Vagina (tissue), 2 donors: ENCODE measurements at places on chromosomes 5 and 9.

GRCh38 chr5:124584991-124585715, 161.3 kb downstream of the ZNF608 start:
- no peak for DNase-seq

GRCh38 chr5:38831117-38831516, 14.7 kb upstream of the OSMR start:
- DNase-seq = no peak

- DNase-seq = no peak
Observed at GRCh38 chr5:68344447-68345111, 129.0 kb downstream of the PIK3R1 start.

- DNase-seq = no peak
Observed at GRCh38 chr9:23492126-23493002, 333.7 kb downstream of the ELAVL2 start.

DNA sequence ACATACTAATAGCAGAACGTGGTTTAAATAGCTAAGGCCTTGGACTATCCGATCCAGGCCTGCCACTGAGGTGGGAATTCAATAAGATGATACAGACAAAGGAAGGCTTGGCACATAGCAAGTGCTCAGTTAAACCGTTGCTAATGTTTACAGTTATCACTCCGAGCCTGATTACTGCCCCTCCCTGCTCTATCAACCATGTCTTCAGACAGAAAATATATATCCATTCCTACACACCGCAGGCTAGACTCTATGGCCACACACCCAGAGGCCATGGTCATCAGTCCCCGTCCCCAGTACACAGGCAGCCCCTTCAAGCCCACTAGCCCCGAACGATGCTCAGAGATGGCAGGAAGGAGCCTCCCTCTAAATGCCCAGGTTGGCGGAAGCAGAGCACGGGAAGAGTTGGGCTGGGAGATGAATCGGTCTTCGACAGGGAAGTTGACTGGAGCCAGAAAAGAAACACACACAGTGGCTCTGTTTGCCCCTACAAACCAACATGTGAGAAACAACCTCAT, 49.7 kb upstream of the STXBP1 start:
- no peak for DNase-seq

GRCh38 chr9:129405089-129405826, 215.6 kb downstream of the C9orf50 start:
- no peak for DNase-seq

- DNase-seq = no peak
Observed at GRCh38 chr5:82593481-82593880, 315.3 kb upstream of the RPS23 start.

DNA sequence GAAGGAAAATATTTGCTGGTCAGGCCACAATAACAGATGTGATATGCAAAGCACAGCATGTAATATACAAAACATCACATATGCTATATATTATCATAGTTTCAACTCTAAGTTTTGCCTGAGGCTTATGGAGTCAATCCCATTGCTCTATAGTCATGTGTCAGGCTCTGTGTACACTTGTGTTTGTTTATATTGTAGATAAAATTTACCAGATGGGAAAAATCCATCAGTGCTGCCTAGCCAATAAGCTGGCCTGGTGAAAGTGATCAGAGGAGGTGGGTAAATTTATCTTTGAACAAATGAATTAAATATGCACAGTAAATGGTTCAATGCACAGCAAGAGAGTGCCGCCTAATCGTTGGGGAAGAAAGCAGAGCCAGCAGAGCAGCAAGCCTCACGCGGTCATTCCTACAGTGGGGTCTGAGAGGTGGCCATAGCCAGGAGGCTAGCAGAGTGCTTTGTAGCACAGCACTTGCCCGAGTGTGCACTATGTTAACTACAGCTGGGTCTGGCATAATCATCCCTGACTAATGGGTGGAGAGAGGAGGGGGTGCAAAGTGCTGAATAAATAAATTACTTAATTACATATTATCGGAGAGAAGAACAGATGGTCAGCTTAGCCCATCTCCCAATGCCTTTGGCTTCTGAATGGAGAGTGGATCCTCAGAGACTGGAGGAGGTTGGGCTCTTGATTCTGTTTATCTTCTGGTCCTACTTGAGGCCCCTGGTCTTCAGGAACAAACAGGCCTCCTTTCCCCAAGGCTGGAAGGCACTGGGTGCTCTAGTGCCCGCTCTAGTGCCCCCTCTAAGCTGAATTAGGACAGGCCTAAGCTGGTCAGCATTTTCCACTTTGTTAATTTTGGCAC, 153.5 kb downstream of the MAT2B start:
- no peak for DNase-seq

- DNase-seq = no peak
Observed at GRCh38 chr5:141359790-141360426, at the start of gene PCDHGB2. PCDHGB2 (plus strand) TSS chr5:141359994; CDS start chr5:141360136, 142 bp downstream.

DNA sequence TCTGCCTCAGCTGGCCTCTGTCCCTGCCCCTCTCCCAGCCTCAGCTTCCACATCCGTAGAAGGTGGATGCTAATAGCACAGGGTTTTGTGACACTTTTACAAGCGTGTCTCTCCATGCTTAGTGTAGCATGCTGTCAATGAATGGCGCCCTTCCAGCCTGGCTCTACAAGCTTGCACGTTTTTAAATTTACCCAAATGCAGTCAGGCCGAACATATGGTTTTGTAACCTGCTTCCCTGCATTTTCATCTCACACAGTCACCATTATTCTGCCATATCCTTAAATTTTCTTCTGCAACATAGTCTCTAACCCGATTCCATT, 28.8 kb downstream of the FAM163B start:
- DNase-seq = no peak

GRCh38 chr5:59746241-59746765, 147.2 kb downstream of the PDE4D start:
- DNase-seq = no peak

GRCh38 chr9:112120439-112120925, 54.6 kb downstream of the SUSD1 start:
- DNase-seq = no peak

DNA sequence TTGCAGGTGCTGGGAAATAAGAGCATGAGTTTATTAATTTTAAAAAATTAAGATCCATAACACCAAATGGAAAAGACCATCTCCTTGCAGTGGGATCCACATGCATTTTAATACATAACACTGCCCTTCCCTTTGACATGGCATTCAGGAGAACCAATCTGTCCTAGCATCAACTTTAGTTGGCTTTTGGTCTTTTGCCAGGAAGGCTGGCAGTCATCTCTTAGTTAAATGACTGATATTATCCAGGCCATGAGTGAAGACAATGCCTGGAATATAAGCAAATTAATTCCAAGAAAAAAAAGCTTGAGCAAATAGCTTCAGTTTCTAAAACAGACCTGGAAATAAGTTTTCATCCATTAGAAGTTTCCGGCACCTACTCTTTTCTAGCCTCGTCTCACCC, 55.1 kb upstream of the OTULINL start:
- DNase-seq = no peak

DNA sequence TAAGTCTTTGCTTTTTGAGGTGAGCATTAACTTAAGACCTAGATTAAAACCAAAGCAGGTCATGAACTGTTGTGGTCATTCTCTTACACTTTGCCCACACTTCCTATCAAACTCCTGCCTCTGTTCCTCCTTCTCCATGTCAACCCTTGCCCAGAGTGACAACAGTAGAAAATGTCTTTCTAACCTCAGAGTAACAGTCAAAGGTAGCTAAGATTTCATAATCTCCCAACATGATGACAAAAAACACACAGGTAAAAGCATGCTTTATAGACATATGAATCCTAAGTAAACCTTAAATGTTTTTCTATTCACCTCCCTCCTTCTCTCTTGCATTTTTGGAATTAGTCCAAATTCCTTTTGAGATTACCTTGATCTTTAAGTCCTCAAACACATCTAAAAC, 422.3 kb downstream of the SPATA31D1 start:
- no peak for DNase-seq

DNA sequence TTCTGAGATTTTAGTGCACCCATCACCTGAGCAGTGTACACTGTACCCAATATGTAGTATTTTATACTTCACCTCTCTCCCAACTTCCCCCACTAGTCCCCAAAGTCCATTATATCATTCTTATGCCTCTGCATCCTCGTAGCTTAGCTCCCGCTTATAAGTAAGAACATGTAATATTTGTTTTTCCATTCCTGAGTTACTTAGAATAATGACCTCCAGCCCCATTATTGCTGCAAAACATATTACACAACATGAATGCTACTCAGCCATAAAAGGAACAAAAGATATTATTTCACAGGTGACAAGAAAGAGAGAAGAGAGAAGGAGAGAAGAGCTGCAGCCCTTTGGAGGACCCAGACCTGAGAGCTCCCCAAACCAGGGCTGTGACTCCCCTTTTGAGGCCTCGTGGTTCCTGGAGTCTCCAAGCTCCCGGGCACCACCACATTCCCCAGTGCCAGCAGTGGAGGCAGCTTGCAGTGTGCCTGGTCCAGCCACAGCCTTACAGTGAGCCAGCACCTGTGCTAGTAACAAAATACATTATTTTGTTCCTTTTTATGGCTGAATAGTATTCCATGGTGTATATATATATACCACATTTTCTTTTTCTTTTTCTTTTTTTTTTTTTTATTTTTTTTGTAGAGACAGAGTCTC, 194.5 kb upstream of the DAB2 start:
- DNase-seq = no peak

- DNase-seq = no peak
Observed at GRCh38 chr9:7819984-7820383, 20.4 kb upstream of the DMAC1 start.

DNA sequence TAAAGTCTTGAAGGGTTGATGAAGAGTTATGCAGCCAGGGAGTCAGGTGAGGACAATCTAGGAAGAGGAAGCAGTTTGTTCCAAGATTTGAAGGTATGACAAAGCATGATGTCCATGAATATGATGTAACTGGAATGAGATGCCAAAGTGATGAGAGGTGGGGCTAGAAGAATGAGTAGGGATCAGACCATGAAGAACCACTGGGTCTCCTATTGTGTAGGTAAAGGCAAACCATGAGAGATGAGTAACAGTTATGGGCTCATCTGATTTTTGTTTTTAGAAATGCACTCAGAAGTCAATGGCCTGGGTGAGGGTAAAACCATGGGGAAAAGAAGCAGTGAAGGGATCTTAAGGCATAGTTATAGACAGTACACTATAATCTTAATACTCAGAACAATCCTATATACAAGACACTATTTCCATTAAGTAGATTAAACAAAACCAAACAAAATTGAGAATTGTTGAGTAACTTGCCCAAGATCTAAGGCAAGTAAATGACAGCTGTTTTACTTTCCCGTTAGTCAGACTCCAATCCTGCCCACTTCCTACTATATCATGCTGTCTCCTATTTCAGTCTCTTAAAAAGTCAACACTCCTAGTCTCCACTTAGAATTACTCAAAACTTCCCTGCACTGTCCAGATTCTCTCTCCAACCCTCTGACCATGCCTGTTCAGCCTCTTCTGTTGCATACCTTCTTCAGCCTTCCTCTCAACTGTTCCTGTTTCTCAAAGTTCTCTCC, 393.8 kb upstream of the MEF2C start:
- DNase-seq = no peak

DNA sequence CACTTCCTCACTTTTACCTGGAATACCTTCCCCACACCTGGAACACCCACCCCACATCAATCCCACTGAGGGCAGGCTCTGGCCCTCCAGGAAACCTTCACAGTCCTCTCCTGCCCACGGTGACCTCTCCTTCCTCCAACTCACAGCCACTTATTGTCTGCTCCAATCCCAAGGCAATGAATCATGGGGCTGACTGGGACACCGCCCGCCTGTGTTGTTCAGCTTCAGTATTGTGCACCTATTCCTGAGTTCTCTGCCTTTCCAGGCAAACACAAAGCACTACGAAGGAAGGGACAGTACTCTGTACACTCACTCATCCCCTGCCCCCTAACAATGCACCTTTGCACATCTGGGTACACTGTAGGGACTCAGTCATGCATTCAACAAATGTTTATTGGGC, 7.3 kb downstream of the PCDH1 start:
- DNase-seq = no peak

DNA sequence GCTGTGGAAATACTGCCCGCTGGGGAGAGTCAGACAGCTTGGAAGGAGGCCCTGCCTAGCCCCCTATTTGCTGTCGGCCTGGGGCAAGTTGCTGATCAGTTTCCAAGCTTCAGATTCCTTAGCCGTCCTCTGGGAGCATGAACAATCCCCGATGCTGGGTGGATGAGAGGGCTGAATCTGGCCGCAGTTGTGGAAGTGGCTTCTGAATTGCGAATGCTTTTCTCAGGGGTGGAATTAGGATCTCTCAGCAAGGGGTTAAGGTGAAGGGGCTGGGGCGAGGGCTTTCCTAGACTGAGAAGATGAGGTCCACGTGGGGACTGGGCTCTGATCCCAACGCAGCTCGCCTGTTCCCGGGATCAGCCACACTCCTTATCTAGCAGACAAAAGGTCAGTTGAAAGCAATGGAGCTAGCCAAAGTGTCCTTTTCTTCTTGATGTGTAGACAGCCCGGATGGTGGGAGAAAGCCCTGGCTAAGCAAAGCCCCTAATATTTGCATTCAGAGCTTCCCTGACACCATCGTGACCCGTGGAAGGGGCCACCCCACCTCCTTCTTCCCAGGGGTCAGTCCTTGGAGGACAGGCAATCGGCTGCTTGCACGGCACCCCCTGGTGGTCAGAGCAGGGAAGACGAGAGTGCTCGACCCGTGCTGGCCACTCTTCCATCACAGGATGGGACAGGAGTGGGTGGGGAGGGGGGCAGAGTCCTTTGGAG, 54.9 kb downstream of the COL15A1 start:
- peak; percentile 34 for DNase-seq

GRCh38 chr5:94524841-94525697, 93.3 kb downstream of the KIAA0825 start:
- no peak for DNase-seq

DNA sequence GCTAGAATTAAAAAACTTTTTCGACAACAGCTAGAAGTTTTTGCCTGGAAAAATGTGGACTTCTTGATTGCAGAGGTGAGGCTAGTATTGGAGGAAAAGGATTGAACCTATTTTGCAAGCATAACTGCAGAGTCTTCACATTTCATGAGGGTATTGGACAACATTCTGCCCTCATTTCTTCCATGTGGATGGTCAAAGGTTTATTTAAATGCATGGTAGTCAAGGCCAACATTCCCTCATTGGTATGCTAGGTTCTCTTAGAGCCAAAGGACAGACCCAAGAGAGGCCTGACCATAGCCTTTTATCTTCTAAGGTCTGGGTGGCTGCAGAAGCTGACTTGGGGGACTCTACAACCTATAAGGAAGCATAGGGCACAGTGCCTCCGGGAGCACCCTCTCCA, 11.2 kb downstream of the BHMT2 start:
- no peak for DNase-seq

GRCh38 chr9:136264031-136264430, 18.4 kb upstream of the QSOX2 start:
- no peak for DNase-seq
